DMS53 (cell line): ENCODE measurements at places on chromosomes 11 and 22.

- peak; percentile 93 for DNase-seq
Observed at GRCh38 chr11:75031224-75031753, 42.6 kb downstream of the NEU3 start.

GRCh38 chr11:94597896-94598295 is 30.7 kb downstream of the PIWIL4 start:
- peak; percentile 20 for DNase-seq

- DNase-seq = no peak
Observed at GRCh38 chr22:17105143-17106129, 15.7 kb downstream of the TMEM121B start.

- DNase-seq = peak; percentile 75
Observed at GRCh38 chr11:30960387-30960992, 374.3 kb upstream of the MPPED2 start.

- peak; percentile 34 for DNase-seq
Observed at GRCh38 chr11:91081440-91082043, 858.7 kb upstream of the CHORDC1 start.

DNA sequence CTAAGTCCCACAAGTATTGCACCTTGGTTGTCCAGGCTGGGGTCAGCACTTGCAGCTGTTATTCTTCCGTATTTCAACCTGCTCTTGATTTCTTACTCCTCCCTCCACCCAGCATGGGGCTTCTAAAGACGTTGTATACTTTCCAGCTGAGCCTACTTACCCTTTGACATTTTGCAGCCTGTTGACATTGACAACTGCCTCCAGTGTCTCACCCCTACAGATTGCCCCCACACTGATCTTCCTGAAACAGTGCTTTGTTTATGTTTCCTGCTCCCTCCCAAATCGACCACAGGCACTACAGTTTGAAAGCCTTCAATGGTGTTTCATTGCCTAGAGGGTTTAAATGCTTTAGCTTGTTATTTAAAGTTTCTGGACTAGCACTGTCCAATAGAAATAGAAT is 56.6 kb downstream of the FAM83F start:
- no peak for DNase-seq

DNA sequence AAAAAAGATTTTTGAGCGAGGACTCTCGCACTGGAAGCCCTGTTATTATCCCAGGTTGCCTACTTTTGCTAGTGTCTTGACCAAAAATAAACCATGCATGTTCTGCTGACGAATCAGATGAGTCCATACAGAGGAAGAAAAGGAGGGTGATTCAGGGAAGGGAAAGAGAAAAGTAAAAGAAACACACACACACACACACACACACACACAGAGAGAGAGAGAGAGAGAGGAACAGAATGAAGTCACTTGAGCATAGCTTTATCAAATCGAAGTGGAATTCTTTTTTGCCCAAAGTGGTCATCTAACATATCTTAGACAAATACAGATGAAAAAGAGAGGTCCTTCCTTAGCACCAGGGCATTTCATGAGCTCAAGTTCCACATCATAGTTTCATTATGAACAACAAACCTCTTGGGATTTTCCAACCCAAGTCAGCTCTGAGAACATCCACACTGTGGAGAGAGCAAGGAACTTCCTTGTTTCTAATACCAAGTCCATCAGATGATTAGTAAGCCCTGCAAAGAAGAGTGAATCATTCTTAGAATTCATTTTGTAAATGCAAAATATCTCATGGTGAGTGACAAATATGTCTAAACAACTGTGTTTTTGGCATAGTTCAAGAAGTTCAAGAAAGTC is 7.7 kb upstream of the MMP12 start:
- DNase-seq = peak; percentile 25

- no peak for DNase-seq
Observed at GRCh38 chr22:30681831-30682230, 12.8 kb upstream of the OSBP2 start.

GRCh38 chr22:46857142-46857884 is 94.9 kb downstream of the TBC1D22A start:
- no peak for DNase-seq

DNA sequence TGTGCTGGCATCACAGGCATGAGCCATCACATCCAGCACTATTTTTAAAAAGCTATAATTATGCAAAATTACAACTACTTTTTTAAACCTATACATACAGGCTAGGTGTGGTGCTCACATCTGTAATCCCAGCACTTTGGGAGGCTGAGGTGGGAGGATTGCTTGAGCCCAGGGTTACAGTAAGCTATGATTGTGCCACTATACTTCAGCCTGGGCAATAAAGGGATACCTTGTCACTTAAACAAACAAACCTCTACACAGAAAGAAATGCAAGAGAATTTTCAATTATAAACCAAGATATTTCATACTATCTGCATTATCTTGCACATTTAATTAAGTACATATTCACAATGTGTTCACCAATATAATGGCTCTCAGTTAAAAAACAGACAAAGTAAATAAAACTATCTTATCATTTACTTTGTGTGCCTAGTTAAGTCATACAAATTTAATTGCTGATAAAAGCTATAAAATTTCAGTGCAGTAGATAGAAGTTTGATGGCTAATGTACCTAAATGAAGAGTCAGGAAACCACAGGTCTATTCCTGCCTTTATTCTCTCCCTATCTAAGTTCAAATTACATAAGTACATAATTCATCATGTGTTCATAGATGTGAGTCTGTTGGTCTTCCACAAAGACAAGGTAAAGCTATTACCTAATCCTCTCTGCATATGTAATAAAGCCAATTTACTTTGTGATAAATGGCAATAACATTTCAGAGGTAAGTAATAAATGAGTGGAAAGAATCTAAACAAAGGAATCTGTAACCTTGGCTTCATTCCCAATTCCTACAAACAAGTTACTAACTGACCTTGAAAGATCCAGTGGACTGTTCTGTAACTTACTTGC is 9.0 kb upstream of the RDX start:
- peak; percentile 83 for DNase-seq

DNA sequence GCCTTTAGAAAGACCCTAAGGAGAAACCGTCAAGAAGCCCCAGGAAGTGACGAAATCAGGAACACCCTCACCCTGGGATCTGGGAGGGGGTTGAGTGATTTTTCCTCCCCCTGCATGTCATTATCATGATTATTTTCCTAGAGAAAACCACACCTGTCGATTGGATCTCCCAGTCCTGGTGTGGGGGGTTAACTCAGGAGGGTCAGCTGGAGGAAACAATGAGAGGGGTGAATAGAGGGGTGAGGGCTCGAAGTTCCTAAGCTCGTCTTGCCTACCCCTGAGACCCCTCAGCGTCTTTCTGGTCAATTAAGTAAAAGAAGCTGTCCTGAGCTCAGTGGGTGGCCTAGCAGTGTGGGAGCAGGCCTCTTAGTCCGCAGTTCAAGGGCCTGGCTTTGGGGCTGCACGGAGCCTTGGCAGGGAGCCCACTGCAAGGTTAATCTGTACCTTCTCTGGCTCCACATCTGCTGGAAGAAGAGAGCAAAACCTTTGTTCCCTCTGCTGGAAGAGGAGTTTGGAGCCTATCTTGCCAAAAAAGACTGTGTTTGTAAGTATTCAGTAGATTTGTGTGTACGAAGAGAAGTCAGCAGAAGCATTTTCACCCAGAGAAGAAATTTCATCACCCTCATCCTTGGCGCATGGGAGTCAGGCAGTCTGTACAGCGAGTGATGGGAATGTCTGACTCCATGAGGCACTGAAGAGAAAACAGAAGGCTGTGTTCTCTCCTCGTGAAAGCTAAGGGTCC is 34.2 kb upstream of the FTH1 start:
- no peak for DNase-seq

GRCh38 chr22:48647606-48648515 is 1179.8 kb downstream of the BRD1 start:
- DNase-seq = no peak

- no peak for DNase-seq
Observed at GRCh38 chr11:104324276-104324675, 160.3 kb upstream of the PDGFD start.

- DNase-seq = no peak
Observed at GRCh38 chr22:46214149-46214548, 35.9 kb downstream of the CDPF1 start.

DNA sequence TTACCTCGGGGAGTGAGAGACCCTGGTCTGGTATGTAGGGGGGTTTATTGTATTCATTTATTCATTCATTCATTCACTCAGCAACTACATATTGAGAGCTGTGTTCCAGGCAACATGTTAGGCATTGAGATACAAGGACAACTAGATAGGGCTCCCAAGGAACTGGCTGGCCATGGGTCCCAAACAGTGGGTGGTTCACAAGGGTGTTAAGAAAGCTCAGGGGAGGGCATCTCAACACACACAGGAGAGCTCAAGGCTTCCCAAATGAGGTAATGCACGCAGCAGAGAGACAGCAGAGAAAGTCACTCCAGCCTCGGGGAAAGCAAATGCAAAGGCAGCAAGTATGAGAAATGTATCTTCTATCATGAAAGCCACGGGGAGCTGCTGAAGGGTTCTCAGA is 51.8 kb downstream of the BTG4 start:
- DNase-seq = no peak

DNA sequence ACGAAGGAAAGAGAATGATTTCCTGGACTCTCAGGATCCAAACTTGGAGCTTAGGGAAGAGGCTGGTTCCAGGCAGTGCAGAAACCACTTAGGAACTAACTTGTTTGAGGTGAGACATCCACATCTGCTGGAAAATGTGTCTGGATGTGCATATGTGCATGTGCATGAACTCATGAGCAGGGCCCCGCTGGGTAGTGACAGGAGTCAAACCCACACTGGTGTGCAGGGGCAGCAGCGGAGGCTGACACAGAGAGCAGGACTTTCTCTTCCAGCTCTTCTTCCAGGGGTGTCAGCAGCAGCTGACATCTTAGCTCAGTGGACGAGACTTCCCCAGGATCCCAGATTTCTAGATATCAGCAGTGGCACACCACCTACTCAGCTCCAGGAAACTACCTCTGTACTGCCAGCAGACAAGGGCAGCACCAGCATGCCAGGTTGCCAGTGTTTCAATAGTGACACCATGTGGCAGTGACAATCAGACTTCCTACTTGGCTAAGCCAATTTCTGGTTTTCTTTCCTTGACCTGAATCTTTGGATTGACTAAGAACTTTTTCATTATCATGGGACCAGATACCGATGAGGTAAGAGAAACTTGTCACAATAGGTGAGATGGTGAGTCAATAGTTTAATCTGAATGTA is 227.5 kb upstream of the ZC3H12C start:
- peak; percentile 48 for DNase-seq

GRCh38 chr22:37971475-37972434 is 12.6 kb downstream of the SOX10 start:
- no peak for DNase-seq

- DNase-seq = peak; percentile 18
Observed at GRCh38 chr11:114826910-114827442, 148.6 kb downstream of the NXPE2 start.

- no peak for DNase-seq
Observed at GRCh38 chr11:12099132-12099873, 11.1 kb upstream of the MICAL2 start.

GRCh38 chr11:126459691-126460281 is 104.3 kb downstream of the ST3GAL4 start:
- no peak for DNase-seq

DNA sequence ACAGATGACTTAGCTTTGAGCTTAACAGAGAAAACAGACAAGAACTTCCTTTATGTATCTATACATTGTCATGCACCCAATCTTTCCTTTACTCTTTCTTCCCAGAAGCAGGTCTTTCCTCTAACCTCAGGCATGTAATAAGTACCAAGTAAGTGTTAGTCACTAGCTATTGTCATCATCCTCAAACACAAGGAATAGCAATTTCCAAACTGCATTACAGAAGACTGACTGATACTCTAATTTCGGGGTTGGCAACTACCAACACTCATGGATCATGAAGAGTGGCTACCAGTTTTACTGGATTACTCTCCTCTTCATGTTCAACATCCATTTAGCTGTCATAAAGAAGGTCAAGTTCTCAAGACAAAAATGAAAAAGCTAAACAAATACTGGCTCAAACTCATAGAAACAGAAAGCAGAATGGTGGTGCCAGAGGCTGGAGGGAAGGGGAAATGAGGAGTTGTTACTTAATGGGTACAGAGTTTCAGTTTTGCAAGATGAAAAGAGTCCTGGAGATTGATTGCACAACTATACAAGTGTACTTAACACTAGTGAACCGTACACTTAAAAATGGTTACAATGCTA is 111.6 kb downstream of the SIK3 start:
- DNase-seq = no peak

- DNase-seq = peak; percentile 76
Observed at GRCh38 chr22:36977947-36978660, 41.1 kb downstream of the TST start.

DNA sequence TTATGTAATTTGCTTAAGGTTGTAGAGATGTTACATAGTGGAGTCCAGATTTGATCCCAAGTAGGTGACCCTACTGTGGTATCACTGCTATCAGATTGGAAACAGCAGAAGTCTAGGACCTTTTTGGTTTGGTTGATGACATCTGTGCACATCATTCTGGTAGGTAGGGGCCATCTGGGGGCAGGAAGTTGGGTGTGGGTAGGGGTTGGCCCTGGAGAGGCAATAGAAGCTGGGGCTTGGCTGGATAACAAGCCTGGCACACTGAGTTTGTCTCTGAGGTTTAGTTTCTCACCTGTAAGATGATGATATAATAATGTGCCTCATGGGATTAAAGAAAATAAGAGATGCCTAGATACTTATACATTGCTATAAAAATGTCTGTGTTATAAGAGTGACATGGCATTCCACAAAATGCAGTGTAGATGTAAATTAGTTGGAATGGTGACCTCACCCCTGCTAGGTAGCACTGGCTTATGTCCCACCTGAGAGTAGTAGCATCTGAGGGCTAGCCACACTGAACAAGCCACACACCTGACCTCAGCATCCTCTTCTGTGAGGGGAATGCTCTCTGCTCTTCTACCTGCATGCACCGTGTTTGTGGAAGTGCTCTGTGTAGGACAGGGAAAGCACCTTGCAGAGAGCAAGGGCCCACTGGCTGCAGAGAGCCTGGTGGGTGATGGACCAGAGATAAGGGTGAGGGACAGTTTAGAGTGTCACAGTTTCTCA is 36.9 kb downstream of the PTPRJ start:
- no peak for DNase-seq

DNA sequence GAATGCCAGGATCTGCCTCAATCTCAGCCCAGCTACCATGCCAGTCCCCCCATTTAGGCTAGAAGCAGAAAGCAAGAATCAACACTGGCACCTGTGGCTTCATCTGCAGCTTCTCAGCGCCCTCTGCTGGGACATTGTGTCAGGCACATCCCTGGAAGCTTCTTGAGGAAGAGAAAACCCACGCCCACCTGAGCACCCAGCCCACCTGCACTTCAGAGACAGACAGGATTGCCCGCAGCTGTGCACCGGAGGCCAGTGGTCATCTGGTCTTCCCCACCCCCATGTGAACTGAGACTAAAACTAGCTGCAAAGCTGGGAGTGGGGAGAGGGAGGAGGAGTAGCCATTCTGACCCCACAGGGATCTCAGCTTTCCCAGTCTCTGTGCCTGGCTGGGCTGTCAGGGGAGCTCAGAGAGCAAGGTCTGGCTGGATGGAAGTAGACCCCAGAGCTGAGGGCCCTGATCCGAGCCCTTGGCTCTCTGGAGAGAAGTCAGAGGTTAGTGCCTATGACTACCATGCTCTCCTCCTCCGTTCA is 66.8 kb downstream of the FEZ1 start:
- peak; percentile 77 for DNase-seq

- DNase-seq = no peak
Observed at GRCh38 chr11:66016793-66017177, 5.0 kb downstream of the CST6 start.
